Renal cortical epithelial cell (primary cell): ENCODE measurements at places on chromosomes 7 and 10. TPM values are rescaled to one million over a fixed set of nuclear protein-coding genes. Genes with fewer than 3 reads are reported as not detected.

The LBX1 gene
- total RNA-seq, result not detected in 2 replicates

The DPP6 gene
- 0.05 TPM in 1 of 2 replicates, not detected in the other for total RNA-seq

The EIF5AL1 gene
- total RNA-seq, result 0.35 and 0.52 TPM in 2 replicates

The FAM25C gene
- total RNA-seq, result not detected in 2 replicates

DNA sequence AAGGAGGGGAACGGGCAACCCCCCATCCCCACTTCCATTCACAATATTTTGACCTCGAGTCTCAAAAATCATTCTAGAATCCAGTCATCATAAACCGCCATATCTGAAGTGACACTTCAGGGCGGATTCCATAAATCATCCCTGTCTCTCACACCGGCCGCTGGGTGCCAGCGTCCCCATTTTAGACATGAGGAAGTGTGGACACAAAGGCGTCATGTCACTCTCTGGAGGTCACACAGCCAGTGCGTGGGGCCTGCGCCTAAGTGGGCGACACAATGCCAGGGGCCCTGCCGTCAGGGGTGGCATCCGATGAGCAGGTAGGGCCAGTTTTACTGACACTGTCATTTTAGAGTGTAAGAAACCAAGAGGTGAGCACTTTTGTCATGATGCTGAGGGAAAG is 19.5 kb downstream of the KCNH2 start:
- DNase-seq, result no peak
